Activated naive CD4-positive, alpha-beta T cell treated with anti-CD3 and anti-CD28 coated beads for 36 hours (primary cell): ENCODE measurements at places on chromosomes 5 and 9. TPM values are rescaled to one million over a fixed set of nuclear protein-coding genes. Genes with fewer than 3 reads are reported as not detected.

Gene CATSPER3
- not detected for total RNA-seq

Gene GLRX
- 51.1 TPM for total RNA-seq

Gene FST
- total RNA-seq: 0.36 TPM

Gene PSMB7
- total RNA-seq: 167 TPM

Gene TCF7
- total RNA-seq: 87.9 TPM

Gene BARHL1
- total RNA-seq: not detected

Gene TCERG1
- 123 TPM for total RNA-seq

Gene IL7R
- 147 TPM for total RNA-seq

Gene UBE2B
- total RNA-seq: 129 TPM

Gene ZDHHC12
- 53.1 TPM for total RNA-seq

Gene PPP3R2
- total RNA-seq: not detected

Gene QRFP
- total RNA-seq: not detected

Gene CCL21
- not detected for total RNA-seq

Gene FOXD4L3
- total RNA-seq: not detected

Gene RASGRF2
- total RNA-seq: 9.2 TPM

Gene ARID3C
- total RNA-seq: 0.29 TPM

Gene GFPT2
- 0.33 TPM for total RNA-seq
